Activated CD4-positive, alpha-beta T cell treated with anti-CD3 and anti-CD28 coated beads, Interleukin-2, amount 50 U/mL, for 4 hours (primary cell): ENCODE measurements at places on chromosomes 11 and 22.

- no peak for DNase-seq
Observed at GRCh38 chr22:32737811-32738497, 63.6 kb upstream of the TIMP3 start.

GRCh38 chr11:130546901-130547694, 98.7 kb downstream of the ADAMTS15 start:
- no peak for DNase-seq

DNA sequence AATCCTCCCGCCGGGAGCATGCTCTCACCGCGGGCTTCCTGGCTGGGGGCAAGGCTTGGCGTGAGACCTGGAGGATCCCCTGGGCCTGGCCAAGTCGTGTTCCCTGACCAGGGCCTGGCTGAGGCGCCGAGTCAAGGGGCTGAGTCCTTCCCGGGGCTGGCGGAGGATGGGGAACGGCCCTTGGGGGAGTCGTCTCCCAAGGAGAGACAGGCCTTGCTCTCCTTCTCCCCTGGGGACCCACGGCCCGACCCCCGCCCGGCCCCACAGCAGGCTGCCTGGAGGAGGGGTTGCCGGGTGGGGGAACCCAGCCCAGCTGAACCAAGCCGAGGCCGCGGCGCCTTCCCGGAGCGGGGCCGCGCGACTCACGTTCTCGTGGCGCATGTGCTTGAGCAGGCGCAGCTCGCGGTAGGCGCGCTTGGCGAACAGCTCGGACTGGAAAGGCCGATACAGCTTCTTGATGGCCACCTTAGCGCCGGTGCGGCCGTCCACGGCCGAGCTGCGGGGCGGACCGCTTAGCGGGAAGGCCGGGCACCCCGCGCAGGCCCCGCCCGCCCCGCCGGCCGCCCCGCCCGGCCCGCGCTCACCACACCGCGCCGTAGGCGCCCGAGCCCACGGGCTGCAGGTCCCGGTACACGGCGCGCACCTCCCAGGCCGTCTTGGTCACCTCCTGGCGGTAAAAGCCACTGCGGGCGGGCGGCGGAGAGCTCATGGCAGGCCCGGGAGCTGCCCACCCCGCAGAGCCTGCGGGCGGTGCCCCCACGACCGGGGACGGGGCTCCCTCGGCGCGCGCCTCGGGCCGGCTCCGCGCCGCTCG, 475 bp downstream of the MAPK12 start:
- no peak for DNase-seq

GRCh38 chr11:1060410-1060809, 14.3 kb upstream of the MUC2 start:
- no peak for DNase-seq

- no peak for DNase-seq
Observed at GRCh38 chr11:19725379-19726079, 12.9 kb downstream of the NAV2 start.

DNA sequence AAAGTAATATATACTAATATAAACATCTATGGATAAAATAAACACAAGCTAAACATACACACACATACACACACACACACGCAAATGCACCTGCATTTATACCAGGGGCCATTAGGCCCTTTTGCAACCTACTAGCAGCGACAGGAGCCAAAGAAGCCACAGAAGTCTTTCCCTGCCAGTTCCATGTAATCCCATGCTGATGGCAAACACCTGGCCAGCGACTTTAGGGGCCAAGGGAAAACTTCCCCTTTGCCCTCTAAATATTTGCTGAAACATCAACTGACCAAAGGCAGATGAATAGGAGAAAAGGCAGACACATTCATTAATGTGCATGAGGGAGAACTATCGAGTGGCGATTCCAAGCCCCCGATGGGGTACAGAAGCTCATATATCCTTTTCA, 14.8 kb upstream of the P2RY2 start:
- DNase-seq: no peak

DNA sequence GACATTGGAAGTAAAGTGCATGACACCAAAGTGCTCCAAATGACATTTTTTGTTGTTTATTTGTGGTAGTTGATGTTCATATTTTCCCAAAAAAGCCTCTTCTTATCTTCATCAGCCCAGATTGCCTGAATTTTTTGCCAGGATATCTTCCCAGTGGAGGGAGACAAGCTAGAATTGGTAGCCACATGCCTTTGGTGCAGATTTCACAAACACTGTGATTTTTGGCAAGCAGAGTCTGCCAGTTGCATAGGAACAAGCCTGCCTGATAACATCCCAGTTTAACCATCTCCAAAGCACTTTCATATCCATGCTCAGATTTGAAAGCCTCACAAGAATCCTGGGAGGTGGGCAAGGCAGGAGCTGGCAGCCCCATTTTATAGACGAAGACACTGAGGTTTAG, 102.3 kb upstream of the SYT13 start:
- DNase-seq: no peak
